A549 treated with CpdA at 1 μM for 4 hours (cell line): ENCODE measurements at places on chromosomes 2 and 18. TPM values are rescaled to one million over a fixed set of nuclear protein-coding genes. Genes with fewer than 3 reads are reported as not detected.

ASTL gene
- not detected in 5 replicates for total RNA-seq

ARL4C gene
- total RNA-seq = 86.7 to 108 TPM (median 93.3 TPM) in 5 replicates

RAPGEF4 gene
- total RNA-seq = 0.14 to 0.31 TPM (median 0.15 TPM) in 5 replicates

IL1RL1 gene
- total RNA-seq = 0.72 to 1.9 TPM (median 1.3 TPM) in 5 replicates

PLEK gene
- 0.01 TPM in 1 of 5 replicates, not detected in the others for total RNA-seq

TCF7L1 gene
- 5.9 to 9.0 TPM (median 7.8 TPM) in 5 replicates for total RNA-seq

CD302 gene
- 1.9 to 2.7 TPM (median 2.2 TPM) in 5 replicates for total RNA-seq
